Occipital lobe (tissue), 3 donors: ENCODE measurements at places on chromosomes 1 and 21.

DNA sequence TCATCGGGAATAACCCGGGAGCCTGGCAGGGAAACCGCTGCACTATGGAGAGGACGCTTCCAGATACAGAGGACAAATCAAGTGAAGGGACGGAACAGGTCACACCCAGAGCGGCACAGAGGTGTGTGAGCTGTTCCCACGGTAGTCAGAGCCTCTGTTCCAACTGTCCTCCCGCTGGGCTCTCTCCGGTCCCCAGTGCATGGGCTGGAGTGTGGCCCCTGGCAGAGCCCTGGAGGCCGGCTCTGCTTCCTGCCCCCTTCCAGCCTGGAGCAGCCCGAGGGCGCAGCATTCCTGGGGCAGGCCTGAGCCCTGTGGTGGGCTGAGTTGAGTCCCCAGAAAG is 11.9 kb upstream of the ZBTB21 start:
- DNase-seq: no peak

DNA sequence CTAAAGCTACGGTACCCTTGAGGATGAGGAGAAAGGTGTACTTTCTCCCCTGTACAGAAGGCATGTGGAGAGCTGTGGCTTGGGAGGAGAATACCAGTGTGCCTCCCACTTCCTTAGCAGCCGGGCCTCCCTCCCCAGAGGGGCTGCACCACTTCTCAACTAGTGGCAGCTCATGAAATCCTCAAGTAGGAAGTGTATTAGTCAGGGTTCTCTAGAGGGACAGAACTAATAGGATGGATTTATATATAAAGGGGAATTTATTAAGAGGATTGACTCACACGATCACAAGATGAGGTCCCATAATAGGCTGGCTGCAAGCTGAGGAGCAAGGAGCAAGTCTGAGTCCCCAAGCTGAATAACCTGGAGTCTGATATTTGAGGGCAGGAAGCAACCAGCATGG is 53.1 kb upstream of the PPP2R5A start:
- no peak for DNase-seq

DNA sequence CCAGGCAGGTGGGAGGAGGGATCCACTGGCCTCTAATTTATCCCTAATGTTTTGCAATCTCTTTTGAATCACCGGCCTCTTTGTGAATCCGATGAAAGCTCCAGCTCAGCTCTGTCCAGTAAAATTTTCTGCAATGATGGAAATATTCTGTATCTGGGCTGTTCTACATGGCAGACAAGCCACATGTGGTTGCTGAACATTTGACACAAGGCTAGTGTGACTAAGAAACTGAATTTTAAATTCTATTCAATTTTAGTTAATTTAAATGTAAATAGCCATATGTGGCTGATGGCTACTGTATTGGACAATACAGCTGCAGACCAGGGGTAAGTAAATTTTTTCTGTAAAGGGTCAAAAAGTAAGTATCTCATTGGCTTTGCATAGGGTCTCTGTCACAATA is 135.1 kb downstream of the CSMD2 start:
- DNase-seq: no peak

- no peak for DNase-seq
Observed at GRCh38 chr1:9922342-9922741, 12.3 kb upstream of the CTNNBIP1 start.

GRCh38 chr1:61647142-61647541 is 77.8 kb downstream of the TM2D1 start:
- DNase-seq: no peak

DNA sequence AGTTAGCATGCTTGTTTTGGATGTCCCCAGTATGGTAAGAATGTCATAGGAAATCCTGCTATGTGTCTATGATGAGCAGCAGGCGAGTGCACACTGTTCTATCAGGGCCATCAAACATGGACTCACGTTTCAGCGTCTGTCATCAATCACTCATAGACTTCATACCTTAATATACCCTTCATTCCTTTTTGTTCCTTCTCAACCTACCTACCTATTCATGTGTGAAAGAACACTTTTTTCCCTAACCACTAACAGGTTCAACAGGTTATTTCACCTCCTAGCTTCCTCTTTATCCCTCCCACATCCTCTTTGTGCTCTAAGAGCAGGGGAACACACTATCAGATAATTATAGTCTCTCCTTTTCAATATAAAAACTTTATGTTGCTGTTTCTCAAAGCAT is 300.6 kb downstream of the TM2D1 start:
- DNase-seq: no peak

DNA sequence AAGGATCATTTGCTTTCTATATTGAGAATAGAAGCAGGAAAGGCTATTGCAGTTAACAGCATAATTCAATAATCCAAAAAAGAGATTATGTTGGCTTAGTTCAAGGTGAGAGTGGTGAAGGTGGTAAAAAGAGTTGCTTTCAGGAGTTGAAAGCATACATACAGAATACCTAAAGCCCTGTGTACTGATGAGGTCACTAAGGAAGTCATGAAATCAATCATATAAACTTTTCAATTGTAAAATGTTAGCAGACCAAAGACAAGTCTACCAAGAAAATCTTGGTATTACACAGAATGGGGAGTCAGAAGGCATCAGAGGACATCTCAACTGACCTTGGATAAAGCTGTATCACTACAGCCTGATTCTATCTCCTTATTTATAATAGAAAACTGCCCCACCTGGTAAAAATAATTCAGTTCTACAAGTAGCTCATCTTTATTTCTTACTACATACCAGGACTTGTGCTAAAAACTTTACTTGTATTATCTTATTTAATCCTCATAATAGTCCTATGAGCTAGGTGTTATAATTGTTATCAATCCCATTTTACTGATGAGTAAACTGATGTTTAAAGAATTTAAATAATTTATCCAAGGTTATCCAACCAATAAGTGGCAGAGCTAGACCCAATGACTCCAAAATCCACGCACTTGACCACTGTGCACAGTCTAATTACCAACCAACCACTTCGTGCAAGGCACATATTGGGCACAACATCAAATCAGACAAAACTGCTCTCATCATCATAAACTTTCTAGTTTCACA is 40.9 kb downstream of the TUT4 start:
- DNase-seq: no peak

GRCh38 chr1:71964188-71964587 is 318.2 kb downstream of the NEGR1 start:
- DNase-seq: no peak

- DNase-seq: no peak
Observed at GRCh38 chr21:36773117-36773516, 74.2 kb downstream of the SIM2 start.

DNA sequence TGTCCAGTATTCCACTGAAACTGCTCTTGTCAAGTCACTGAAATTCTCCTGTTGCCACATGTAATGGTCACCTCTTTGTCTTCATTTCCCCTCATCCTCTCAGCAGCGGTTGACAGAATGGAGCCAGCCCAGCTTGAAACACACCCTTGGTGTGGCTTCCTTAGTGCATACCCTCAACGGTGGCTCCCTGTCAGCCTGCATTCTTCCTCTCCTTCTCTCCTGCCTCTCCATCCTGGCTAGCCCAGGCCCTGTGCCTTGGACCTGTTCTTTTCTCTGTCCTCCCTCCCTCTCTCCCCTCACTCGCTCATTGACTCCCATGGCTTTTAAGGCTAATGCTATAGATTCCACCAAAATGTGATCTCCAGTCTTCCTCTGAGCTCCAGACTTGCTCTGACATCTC is 3.7 kb downstream of the FCMR start:
- DNase-seq: no peak

GRCh38 chr21:28793043-28793442 is 199.6 kb downstream of the LTN1 start:
- DNase-seq: no peak

- no peak for DNase-seq
Observed at GRCh38 chr1:236850077-236850979, 55.2 kb downstream of the MTR start.
